HepG2 (cell line): ENCODE measurements at places on chromosomes 7 and 10. TPM values are rescaled to one million over a fixed set of nuclear protein-coding genes. Genes with fewer than 3 reads are reported as not detected.

- no peak for DNase-seq
Observed at GRCh38 chr10:67864607-67865371, 19.7 kb upstream of the SIRT1 start.

DNA sequence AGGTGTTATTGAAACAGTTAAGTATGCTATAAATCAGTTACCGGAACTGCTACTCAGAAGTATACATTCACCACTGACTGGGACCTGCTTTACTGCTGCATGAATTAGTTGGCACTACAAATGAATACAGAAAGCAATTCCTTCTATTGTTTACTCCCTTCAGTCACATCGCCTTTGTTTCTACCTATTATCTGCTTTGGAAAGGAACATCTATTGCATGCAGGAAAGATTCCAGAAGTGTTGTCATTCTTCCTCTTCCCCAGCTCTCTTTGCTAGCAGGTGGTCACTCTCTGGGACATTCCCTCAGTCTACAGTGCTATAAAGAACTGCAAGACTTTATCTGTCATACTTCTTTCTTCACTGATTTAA is 131.3 kb downstream of the ANK3 start:
- DNase-seq = no peak

CPVL gene
- 265 and 294 TPM in 2 replicates for polyA plus RNA-seq

GRCh38 chr7:69526570-69526969 is 71.7 kb upstream of the AUTS2 start:
- DNase-seq = no peak

DNA sequence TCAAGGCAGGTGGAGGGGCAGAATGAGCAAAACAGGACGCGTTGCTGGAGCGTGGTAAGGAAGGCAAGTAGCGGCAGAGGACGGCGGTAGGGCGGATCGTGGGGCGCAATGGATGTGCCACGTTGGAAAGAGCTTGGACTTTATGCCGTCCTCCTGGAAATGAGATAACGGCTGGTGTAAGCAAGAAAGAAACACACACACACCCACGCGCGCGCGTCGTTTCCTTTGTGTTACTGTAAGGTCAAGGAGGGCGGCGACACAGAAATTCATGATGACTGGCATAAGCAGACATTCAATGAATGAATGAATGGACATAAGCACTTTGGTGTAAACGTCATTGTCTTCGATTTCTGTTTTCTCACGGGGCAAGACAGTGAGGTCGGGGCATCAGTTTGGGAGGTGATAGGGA is 683 bp upstream of the ENTPD7 start:
- peak; percentile 39 for DNase-seq

GNAT3 gene
- not detected in 2 replicates for polyA plus RNA-seq

GRCh38 chr7:129780974-129781927 is 169.7 kb downstream of the NRF1 start:
- DNase-seq = no peak

- no peak for DNase-seq
Observed at GRCh38 chr10:81473755-81474154, 401.2 kb upstream of the NRG3 start.
